CD8-positive, alpha-beta T cell (primary cell): ENCODE measurements at places on chromosomes 1 and 21.
A peak's percentile ranks its signal among the peaks of the same experiment; 100 is the strongest.

GRCh38 chr1:94726981-94727685, 93.0 kb upstream of the SLC44A3 start:
- DNase-seq, result no peak

DNA sequence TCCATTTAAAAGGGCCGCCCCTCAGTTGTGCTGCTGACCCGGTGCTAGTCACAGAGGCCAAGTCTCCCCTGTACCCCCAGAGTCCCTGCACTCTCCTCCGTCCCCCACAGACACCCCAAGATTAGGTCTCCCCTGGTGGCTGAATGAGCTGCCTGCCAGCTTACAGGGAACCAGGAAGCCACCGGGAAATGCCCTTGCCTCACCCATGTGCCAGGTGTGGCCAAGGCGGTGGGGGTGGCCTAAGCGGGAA, 32.7 kb downstream of the HSPG2 start:
- no peak for DNase-seq

GRCh38 chr1:184965944-184966860, 8.1 kb downstream of the NIBAN1 start:
- no peak for DNase-seq

DNA sequence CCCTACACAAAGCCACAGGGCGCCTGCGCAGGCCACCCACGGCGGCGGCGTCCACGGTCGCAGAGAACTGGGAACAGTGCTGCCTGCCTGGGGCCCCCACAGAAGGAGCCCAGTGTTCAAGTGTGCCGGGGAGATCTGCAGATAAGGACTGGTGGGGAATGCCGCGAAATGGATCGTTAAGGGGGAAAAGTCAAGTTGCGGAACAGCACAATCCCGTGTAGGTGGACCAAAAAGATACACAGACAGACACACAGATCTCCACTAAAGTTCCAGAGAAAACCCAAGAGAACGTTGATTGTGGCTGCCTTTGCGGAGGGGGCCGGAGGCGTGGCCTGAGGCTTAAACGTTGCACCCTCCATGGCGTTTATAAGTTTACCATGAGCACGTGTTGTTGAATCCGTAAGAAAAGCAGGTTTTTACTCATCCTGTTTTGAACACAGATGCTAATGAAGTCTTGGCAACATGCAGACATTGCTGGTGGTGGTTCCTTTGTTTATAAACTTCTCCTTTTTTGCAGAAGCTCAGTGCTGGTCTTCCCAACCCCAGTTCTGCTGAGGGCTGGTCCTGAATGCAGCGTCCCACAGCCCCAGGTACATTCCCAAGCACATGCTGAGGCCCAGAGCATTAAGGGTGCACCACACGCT, 4.1 kb downstream of the SPATC1L start:
- DNase-seq, result no peak

DNA sequence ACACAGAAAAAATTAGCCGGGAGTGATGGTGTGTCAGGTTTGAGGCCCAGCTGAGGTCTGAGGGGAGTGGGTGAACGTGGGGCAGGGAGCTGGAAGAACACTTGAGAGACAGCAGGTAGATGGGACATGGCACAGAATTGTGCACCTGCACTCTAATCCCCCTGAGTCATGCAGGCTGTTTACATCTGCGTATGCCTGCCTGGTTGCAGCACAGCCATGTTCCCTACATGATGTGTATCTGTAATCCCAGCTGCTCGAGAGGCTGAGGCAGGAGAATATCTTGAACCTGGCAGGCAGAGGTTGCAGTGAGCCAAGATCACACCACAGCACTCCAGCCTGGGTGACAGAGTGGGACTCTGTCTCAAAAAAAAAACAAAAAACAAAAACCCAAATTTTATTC, 44.8 kb downstream of the ATP5PO start:
- no peak for DNase-seq

DNA sequence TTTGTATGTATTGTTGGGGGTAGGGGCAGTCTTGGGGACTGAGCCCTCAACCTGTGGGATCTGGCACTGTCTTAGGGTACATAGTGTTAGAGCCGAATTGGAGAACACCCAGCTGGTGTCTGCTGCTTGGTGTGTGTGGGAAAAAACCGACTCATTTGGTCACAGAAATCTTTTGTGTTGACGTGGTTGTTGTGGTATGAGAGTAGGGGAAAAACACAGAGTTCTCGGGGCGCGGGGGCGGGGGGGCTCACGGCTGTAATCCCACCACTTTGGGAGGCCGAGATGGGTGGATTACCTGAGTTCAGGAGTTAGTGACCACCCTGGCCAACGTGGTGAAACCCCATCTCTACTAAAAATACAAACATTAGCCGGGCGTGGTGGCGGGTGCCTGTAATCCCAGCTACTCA, 15.3 kb upstream of the SRSF10 start:
- no peak for DNase-seq

GRCh38 chr1:118185084-118185832, at the start of gene SPAG17:
SPAG17 (minus strand) TSS chr1:118185228; CDS start chr1:118185157, 71 bp downstream.
- DNase-seq, result no peak

- no peak for DNase-seq
These were observed 24.5 kb downstream of the TP73 start for GRCh38 chr1:3676581-3677470.

GRCh38 chr1:46003315-46003714, 129.1 kb downstream of the PIK3R3 start:
- no peak for DNase-seq

DNA sequence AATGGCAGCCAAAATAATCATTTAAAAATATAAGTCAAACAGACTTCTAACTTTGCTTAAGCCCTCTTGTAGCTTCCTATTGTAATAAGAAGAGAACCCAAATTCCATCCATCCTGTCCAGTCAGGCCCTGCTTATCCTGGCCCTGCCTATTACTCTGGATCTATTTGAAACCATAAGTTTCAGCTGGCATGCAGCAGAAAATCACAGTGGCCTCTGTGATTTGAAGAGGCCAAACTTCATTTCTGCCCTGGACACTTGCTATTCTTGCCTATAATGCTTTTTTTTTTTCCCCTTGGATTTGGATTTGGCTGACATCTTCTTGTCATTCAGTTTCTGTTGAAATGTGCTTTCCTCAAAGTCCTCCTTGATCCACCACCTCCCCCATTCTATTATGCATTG, 642.8 kb downstream of the USP25 start:
- no peak for DNase-seq

- DNase-seq, result no peak
These were observed 38.7 kb downstream of the ETNK2 start for GRCh38 chr1:204112876-204113730.

GRCh38 chr1:90162216-90162615, 167.3 kb downstream of the ZNF326 start:
- DNase-seq, result no peak

DNA sequence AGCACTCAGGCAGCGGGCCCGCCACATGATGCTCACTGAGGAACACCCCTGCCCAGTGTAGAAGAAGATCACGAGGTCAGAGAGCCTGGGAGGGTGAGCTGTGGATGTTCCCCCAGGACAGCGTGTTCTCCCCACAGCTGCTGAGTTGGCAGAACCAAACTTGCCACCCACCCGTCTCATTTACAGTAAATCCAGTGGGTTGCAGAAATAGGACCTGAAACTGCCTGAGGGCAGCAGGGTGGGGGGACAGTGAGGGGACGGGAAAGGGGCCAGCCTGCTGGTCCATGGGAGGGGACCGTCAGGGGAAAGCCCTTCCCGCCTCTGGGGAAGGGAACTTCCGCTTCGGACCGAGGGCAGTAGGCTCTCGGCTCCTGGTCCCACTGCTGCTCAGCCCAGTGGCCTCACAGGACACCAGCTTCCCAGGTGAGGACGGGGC, at the start of gene C1QB:
TSS of gene C1QB (plus strand) at position 356 of the 436 bp plus-strand sequence. CDS start 6,227 bp downstream, outside the sequence.
- DNase-seq, result no peak

GRCh38 chr1:6273380-6273891, 12.5 kb upstream of the GPR153 start:
- no peak for DNase-seq

GRCh38 chr21:42157606-42158310, 61.2 kb upstream of the ABCG1 start:
- DNase-seq, result no peak

- DNase-seq, result peak; percentile 75
These were observed 49.8 kb upstream of the RIPK4 start for GRCh38 chr21:41816583-41817165.

GRCh38 chr1:192706936-192707335, 71.0 kb downstream of the RGS13 start:
- DNase-seq, result no peak

DNA sequence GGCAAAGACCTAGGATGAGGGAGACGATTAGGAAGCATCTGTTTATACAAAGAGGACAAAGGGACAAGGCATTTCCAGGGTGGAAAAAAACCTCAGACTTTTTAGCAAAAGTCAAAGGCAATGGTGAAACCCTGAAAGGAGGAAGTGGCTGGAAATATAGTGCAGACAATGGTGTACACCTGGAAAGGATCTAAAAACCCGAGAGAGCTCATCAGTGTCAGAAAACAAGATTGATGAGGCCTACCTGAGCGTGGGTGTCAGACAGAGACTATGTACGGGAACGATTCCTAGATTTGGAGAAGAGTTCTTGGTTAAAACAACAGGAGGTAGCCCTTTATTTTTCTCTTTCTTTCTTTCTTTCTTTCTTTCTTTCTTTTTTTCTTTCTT, 68.8 kb upstream of the HUNK start:
- no peak for DNase-seq

- DNase-seq, result peak; percentile 53
These were observed 685 bp downstream of the CRTC2 start for GRCh38 chr1:153957744-153958110.

- no peak for DNase-seq
These were observed 115.9 kb downstream of the OMA1 start for GRCh38 chr1:58430421-58431275.

DNA sequence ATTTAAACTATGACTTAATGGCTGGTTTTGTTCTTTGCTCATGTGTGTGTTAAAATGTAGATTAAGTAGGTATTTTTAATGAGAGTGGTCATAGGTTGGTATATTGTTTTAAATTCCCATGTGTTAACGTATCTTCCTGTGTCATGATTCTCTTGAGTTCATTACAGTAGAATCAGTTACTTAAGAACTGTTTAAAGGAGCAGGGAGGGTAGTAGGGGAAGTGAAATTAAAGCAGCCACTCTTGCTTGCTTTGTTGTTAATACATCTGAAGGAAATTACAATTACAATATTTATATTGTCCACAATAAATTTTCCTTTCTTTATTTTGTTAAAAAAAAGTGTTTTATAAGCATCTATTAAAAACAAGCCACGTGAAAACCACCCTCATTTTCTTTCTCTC, 119.2 kb upstream of the KIAA1614 start:
- DNase-seq, result no peak

- DNase-seq, result no peak
These were observed 109.0 kb downstream of the NGF start for GRCh38 chr1:115229016-115229415.
